ENCODE measurements at places on chromosomes 7 and 10.
A peak's percentile ranks its signal among the peaks of the same experiment; 100 is the strongest.

DNA sequence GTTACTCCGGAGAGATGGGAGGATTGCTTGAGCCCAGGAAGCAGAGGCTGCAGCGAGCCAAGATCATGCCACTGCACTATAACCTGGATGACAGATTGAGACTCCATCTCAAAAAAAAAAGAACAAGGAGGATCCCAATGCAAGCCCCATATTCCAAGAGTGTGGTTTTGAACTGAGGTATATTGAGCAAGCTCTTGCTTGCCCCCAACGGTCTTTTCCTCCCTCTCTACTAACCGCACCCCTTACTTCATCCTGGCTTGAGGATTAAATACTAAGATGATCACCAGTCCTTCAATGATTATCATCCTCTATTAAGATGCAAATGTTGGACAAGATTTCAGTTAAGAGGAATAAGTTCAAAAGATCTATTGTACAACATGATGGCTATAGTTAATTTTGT, 12.5 kb upstream of the SRGN start:
- DNase-seq = no peak

DNA sequence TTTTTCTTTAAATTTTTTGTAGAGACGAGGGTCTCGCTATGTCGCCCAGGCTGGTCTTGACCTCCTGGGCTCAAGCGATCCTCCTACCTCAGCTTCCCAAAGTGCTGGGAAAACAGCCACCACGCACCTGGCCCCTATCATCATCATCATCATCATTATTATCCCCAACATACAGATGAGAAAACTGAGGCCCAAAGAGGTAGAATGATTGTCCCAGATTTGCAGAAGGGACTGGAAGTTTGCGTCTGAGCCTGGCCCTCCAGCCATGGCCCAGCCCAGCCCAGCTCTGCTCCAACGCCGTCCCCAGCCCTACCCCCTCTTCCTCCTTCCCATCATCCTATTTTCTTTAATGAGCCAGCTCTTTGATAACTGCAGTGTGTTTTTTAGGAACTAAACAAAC, 34.9 kb downstream of the TMEM130 start:
- DNase-seq = no peak

DNA sequence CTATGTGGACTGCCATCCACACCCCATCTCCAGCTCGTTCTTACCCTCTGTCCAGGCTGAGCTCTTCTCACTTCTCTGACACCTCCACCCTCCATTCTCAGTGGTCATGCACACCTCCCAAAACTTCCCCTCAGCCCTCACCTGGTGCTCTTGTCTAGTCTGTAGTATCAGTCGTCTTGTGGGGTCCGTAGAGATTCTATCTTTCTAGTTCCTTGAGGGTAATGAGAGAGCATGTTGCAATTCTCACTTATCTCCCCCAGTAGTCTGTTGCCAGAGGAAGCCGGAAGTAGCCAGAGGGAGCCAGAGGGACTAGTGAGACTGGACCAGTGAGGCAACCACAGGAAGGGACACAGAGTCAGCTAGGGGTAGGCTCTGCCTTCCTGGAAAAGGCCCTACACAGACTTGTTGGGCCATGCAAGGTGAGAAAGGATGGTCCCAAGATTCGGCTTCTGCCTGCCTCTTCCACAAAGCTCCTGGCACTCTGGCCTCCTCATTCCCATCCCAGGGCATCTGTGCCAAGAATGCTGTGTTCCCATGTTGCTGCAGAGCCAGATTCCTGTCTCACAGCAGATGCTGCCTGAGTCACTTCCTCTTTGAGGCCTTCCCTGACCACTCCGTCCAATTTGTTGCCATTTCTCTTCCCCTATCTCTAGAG, 50.6 kb upstream of the DUSP5 start:
- DNase-seq = peak; percentile 49

DNA sequence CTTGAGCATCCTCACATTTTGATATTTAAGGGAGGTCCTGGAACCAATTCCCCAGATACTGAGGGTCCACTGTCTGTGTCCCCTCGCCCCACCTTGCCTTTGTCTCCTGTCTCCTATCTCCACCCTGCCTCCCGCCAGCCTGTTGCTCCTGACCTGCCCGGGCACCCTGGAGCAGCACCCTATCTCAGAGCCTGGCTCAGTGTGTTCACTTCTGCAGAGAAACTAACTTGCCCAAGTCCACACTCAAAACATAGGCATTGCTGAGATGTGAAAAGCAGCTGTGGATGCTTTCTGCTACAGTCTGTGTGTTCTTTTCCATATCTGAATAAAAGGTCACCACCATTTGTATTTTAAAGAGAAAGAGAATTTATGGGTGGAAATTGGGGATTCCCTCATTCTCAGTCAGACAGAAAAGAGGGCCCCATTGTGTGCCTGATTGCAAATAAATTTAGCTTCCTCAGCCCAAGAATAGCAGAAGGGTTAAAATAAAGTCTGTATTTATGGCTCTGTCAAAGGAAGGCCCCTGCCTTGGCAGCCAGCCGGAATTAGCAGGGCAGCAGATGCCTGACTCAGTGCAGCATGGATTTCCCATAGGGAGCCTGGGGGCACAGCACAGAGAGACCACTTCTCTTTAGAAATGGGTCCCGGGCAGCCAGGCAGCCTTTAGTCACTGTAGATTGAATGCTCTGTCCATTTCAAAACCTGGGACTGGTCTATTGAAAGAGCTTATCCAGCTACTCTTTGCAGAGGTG, 161.3 kb downstream of the EGFR start:
- DNase-seq = peak; percentile 51

GRCh38 chr7:36076074-36076473, 77.0 kb upstream of the EEPD1 start:
- DNase-seq = no peak

DNA sequence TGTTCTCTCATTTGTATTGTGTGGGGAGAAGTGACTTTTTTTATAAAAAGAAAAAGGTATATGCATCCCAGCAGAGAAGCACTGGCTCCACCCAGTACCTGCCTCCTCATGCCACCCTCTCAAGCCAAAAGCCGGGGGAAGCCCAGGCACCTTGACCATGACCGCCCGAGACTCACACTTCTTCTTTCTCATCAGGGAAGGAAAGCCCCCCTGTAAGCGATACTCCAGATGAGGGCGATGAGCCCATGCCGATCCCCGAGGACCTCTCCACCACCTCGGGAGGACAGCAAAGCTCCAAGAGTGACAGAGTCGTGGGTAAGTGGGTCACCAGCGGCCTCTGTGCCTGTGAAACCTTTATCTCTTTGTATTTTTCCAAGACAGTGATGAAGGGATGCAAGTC, 22.9 kb downstream of the IKZF1 start:
- DNase-seq = no peak

GRCh38 chr7:66206119-66206933, 1.2 kb downstream of the TPST1 start:
- no peak for DNase-seq

DNA sequence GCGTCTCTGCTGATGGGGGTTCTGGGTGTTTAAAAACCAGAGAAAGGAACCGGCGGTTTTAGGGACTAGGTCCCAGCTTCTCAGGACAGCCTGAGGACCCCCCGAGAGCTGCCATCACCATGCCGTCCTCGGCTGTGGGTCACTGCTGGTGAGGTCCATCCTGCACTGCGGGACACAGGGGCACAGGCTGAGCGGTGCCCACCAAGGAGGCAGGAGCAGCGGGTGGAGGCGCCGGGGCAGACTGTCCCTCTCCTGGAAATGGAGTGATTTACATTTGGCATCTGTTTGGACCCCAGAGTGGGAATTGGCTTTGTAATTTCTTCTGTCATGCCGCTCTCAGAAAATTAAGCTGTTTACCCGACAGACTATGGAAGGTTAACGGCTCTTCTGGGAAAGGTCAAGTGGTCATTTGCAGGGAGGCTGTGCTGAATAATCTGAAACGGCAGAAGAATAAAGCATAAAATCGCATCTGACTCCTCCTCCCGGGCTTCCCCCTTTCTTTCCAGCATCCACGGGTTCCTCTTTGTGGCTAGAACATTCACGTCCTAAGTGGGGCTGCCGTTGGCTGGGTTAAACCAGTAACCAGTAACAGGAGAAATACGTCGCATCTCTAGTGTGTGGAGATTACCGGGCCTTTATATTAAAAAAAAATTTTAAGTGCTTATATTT, 31.7 kb downstream of the LHPP start:
- no peak for DNase-seq

- no peak for DNase-seq
Measured at GRCh38 chr10:108894402-108895301, 1028.7 kb downstream of the XPNPEP1 start.

- no peak for DNase-seq
Measured at GRCh38 chr7:79741684-79742083, 288.2 kb upstream of the MAGI2 start.

- no peak for DNase-seq
Measured at GRCh38 chr10:17918187-17918903, 33.4 kb upstream of the SLC39A12 start.

DNA sequence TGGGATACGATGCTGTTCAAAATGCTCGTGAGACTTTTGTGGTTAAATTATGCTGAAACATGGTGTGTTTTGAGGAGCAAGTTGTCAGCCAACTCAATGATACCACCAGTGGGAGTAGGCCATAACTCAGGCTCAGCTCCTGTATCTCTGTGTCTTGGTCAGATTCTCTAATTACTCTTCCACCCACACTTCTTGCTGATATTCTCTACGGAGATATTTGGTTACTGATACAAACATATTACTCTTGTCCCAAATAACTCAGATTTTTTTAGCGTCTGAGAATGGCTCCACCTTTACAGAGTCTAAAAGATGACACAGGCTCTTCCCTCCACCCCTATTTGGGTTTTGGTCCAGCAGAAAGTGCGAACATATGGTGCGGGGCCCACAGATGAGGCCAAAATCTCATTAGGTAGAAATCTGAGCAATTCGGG, 168.9 kb downstream of the PKD1L1 start:
- no peak for DNase-seq

DNA sequence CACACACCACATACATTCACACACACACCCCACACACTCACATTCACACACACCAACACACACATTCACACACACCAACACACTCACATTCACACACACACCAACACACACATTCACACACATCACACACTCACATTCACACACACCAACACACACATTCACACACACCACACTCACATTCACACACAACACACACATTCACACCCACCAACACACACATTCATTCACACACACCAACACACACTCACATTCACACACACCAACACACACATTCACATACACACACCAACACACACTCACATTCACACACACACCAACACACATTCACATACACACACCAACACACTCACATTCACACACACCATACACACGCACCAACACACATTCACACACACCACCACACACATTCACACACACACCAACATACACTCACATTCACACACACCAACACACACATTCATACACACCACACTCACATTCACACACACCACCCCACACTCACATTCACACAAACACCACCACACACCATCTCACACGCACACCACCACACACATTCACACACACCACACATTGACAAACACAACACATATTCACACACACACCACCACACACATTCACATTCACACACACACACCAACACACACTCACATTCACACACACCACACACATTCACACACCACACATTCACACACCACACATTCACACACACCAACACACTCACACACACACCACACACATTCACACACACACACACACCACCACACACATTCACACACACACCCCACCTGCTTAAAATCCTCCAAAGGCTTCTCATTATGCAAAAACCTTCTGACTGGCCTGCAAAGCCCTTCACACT, 9.0 kb downstream of the TAS2R40 start:
- DNase-seq = no peak

DNA sequence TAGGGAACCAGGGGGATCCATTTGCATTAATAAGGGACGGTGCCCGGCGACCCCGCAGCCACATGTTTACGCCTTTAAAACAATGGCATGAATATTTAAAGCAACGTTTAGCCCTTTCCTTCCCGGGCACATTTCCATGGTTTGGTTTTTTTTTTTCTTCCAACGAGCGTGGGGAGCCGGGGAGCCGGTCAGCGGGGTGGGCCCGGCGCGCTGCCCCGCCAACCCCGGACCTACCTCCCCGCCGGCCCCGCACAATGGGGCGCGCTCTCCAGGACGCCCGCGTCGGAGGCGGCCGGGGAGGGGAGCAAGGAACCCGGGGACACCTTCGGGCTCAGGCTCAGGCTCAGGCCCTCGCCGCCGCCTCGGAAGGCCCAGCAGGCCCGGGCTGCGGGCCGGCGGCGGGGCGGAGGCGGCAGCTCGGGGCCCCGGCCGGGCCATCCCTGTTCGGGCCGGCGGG, 1.0 kb downstream of the SEPHS1 start:
- no peak for DNase-seq

DNA sequence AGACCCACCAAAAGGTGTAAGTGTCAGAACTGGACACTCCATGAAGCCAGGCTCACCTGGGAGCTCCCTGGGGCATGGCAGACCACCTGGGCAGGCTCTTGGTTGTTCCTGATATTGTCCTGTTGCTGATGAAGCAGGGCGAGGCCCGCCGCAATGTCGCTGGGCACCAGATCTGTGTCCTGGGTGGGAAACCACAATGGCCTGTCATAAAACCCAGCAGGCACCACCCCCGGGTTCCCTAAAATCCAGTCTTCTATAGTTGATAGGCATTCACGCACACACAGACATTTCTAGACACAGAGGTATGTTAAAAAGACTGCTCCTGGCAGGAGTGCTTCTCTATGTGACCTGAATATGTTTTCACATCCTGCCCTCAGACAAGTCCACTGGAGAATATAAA, 15.0 kb downstream of the DAGLB start:
- no peak for DNase-seq

- no peak for DNase-seq
Measured at GRCh38 chr7:119436882-119437281, 836.1 kb upstream of the KCND2 start.

DNA sequence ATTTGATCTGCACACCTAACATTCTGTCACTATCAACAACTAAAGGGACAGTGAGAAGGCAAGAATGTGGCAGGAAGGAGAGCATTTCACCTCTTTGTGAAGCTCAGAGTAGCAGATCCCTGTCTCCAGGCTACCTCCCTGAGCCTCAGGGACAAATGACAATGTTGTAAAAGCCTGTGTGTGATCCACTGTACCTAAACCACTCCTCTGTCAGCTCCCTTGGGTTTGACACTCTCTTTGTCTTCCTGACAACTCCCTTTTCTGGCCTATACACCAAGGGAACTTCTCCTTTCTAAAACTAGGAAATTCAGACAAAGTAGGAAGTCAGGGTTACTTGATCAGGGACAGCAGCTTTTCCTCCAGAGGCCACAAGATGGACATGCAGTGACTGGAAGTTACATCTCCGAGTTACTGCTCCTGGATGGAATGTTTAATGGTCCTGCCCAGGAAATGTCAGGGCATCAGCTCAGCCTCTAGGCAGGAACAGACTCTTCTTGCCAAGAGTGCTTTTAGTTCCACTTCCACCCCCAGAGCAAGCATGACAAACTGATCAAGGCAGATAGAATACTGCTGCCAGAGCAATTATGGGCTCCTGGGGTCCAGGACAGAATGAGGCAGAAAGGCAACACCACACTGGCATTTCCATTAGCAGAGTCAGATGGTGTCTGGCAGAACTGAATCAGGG, 1014.5 kb upstream of the LRRTM3 start:
- DNase-seq = no peak

GRCh38 chr7:83985821-83986220, 208.8 kb downstream of the SEMA3A start:
- no peak for DNase-seq
